ENCODE measurements at places on chromosomes 13 and 19.
A peak's percentile ranks its signal among the peaks of the same experiment; 100 is the strongest.

GRCh38 chr19:47022140-47022536 lies 2.5 kb downstream of the NPAS1 start:
- no peak for DNase-seq

DNA sequence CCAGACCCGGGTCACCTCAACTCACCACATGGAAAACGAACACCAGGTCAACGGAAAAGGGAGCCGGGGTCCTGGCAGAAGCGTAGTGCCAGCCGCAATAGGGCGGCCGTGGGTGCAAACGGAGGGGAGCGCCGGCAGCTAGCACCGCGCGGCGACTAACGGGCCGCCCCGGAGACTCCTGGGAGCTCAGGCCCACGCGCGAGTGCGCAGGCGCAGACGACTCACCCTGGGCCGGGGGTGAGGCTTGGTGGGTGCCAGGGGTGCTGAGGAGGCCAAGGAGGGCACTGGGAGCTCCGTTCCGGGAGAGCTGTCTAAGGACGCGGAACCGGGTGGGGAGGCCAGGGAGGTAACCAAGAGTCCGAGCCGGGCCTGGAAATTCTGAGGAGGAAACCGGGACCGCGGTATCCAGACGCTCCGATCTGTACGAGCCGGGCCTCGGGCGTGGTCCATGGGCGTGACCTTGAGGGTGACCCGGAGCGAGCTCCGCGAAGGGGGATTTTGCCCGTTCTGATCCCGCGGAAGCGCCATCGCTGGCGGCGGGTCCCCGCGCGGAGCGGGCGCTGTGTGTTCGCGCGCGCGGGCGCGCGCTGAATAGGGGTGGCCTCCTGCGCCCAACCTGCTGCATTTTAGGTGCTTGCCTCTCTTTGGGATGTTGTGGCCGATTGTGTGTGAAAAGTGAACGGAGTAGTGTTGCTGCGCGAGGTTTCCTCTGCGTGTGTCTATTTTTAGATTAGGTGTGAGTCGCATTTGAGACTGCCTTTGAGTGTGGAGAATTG lies at the start of gene ZNF382:
TSS of gene ZNF382 (plus strand) at position 213 of the 776 bp plus-strand sequence. CDS start 4,602 bp downstream, outside the sequence.
- DNase-seq: peak; percentile 78

GRCh38 chr13:47463726-47464125 lies 537.3 kb downstream of the SUCLA2 start:
- DNase-seq: peak; percentile 13

DNA sequence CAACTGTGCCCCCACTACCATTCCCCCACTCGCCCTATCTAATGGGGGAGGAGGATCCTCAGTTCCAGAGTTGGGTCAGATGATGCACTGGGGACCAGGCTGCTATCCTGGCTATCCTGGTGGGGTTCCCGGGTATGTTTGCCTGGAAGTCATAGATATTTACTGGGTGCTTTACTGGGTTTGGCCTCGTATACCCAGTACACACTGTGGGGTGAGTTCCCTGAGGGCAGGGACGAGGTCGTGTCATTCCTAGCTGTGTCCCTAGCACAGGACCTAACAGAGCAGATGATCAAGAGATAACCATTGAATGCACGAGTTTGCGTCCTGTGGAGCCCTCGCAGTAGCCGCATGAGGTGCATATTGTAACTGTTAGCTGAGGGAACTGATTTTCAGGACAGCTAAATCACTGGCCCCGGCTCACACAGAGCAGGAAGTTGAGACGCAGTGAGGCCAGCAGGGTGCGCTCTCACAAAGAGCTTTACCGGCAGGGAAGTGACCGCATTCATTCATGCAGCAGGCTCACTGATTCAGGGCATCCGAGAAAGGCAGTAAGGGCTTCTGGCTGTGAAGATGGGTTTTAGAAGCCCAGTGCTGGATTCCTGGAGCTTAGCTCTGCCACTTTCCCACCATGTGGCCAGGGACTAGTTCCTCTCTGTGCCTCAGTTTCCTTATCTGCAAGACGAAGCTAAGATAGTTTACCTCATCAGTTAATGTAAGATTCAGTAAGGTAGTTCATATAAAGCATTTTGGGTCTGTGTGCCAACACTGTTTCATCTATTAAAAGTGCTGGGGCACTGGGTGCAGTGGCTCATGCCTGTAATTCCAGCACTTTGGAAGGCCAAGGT lies 6.0 kb downstream of the RUVBL2 start:
- DNase-seq: peak; percentile 63

DNA sequence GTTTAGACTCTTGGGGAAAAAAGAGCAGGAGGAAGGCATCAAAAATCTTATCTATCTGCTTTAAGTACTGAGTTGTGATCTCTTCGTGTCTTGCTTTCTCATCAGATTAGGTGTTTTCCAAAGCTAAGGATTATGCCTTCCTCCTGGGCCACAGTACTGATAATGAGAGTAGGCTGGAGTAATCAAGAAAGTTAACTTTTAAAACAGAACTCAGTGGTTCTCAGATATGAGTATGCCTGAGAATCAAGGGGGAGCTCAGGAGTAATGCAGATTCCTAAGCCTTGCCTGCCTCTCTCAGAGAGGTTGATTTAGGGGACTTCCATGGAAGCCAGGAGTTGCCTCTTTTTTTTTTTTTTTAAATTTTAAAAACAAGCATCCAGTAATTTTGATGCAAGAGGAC lies 23.5 kb downstream of the CDADC1 start:
- DNase-seq: no peak

DNA sequence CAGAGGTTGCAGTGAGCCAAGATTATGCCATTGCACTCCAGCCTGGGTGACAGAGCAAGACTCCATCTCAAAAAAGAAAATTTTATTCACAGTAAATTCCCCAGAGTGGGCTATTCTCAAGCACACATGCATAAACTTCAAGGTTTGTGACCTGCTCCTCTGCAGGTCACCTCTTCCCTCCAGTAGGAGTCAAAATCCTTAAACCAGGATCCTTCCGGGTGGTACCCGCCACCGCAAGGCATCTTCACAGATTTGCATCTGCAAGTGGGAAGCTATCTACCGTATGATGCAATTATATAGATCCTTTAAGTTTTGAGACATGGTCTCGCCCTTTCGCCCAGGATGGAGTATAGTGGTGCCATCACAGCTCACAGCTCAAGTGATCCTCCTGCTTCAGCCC lies 3.0 kb upstream of the ECH1 start:
- no peak for DNase-seq

- DNase-seq: no peak
These were observed 14.8 kb downstream of the TBC1D4 start for GRCh38 chr13:75467040-75467728.

DNA sequence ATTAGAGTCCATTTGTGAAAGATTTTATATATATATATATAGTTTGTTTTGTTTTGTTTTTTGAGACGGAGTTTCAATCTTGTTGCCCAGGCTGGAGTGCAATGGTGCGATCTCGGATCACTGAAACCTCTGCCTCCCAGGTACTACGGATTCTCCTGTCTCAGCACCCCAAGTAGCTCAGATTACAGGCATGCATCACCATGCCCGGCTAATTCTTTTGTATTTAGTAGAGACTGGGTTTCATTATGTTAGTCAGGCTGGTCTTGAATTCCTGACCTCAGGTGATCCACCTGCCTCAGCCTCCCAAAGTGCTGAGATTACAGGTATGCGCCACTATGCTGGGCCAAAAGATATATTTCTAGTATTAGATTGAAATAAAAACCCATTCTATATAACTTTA lies 4.0 kb upstream of the ZNF701 start:
- DNase-seq: no peak
